LNCaP clone FGC (cell line): ENCODE measurements at places on chromosomes 7 and 10.

DNA sequence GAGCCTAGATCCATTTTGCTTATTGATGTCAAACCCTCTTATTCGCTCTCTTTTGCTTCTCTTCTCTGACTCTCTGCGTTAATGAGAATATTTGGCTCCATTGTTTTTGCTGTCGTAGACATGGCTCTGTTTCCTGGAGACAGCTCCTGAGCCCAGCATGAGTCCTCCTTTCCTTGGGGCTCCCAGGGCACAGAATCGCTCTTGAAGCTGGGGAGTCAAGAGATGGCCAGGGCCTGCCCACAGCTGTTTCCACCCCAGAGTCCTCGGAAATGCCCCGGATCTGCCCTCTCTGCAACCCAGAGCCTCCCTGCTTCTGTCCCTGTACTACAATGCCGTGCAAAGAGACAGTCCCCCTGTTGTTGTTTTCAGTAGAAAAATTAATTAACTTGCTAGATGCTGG, 566.7 kb upstream of the FOXK1 start:
- no peak for DNase-seq

DNA sequence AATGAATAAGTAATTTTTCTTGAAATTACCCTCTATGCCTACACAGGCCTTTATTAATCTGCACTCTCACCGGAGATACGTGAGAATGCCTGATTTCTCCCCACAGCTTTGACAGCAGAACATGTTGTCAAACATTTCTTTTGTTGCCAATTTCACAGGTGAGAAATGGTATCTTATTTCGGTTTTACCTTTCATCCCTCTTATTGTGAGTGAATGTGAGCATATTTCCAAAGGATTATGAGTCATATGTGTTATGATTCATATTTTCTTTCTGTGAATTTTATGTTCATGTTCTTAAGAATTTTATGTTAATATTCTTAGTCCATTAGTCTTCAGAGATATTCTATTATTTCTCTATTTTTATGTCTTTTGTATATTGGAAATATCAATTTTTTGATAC, 965.1 kb downstream of the CCSER2 start:
- DNase-seq, result no peak

DNA sequence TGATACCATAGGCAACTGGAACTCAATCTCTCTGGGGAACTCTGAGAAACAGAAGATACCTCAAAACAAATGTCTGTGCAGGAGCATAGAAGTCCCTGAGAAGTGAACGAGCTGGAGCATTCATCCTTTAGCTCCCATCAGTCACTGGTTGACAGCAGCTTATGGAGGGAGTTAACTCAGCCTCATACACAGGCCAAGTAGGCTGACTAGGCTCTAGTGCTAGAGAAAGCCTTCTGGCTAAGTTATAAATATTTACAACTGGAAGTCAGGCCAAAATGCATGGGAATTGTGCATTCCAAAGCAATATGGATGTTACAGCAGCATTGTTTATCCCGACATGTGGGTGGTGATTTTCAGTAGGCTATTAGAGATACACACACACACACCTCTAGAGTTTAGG, 66.5 kb downstream of the ANK3 start:
- no peak for DNase-seq

GRCh38 chr10:23422003-23422411, 16.9 kb upstream of the OTUD1 start:
- no peak for DNase-seq

- no peak for DNase-seq
Measured at GRCh38 chr10:98196985-98197384, 62.5 kb downstream of the R3HCC1L start.

GRCh38 chr7:32221736-32222135, 151.5 kb upstream of the PDE1C start:
- DNase-seq, result no peak

DNA sequence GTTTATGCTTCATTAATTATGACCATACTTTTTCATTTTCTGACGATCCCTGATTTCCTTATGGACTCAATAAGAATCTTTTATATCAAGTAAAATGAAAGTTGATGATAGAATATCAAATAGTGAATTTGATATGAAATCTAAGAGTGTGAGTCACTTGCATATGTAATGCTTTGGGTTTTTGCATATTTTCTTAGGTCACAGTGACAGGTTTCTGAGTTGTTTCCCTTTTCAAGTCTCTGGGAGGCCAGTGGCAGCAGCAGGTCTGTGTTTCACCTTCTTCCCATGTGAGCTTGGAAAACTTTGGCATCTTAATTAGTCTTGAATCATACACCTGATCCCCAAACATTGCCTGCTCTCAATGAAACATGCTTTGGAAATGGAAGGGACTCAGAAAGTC, 34.7 kb upstream of the GJD4 start:
- no peak for DNase-seq

DNA sequence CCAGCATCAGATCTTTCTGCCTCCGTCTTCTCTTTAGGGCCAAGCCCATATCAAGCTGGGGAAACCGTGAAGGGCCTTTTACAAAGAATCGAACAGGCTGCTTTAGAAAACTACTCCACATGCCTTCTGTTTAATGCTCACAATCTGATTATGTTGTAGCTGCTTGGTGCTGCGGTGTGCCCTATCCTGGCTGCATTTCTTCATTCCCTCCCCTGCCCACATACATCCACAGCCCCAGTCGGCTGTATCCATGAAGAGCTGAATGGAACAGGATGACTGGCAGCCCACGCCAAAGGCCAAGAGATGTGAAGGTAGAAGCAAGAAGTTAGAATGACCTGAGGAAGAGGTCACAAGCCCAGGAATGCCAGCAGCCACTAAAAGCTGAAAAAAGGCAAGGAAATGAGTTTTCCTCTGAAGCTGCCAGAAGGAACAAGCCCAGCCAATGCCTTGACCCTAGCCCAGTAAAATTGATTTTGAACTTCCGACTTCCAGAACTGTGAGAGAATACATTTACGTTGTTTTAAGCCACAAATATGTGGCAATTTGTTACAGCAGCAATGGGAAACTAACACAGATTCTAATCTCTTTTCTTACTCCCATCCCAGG, 22.2 kb downstream of the TAS2R41 start:
- DNase-seq, result no peak

DNA sequence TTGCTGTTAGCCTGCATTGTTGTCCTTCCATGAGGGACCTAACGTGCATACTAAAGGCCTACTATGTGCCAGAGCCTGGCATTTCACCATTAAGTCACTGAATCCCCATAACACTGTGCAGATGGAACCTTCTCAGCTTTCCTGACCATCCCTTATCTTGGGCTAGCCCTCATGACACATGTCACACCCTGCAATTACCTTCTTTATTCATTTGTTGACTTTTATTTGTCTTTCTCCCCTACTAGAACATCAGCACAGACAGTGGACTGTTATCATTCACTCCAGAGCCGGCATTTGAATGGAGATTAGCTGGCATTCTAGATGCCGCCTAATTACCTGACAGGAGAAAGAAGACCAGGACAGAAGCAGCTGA, 471.1 kb upstream of the GALNT17 start:
- no peak for DNase-seq

DNA sequence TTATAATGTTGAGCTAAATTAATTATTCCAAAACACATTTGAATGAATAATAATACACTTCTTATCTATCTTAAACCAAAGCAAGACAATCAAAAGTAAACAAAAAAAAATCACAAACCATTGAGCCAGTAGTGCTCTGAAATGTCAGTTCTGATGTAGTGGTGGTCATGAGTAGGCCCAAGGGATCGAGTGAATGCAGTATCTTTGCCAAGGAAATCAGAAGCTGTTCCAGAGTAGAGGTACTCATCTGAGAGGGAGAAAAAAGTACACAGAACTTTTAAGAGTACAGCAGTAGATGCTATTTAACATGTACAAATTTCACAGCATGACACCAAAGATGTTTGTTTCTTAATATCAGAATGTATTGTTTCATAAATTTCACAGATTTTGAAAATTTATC, 121.5 kb downstream of the SEMA3D start:
- DNase-seq, result no peak

- DNase-seq, result peak; percentile 28
Measured at GRCh38 chr7:154913638-154914307, 89.2 kb downstream of the PAXIP1 start.

DNA sequence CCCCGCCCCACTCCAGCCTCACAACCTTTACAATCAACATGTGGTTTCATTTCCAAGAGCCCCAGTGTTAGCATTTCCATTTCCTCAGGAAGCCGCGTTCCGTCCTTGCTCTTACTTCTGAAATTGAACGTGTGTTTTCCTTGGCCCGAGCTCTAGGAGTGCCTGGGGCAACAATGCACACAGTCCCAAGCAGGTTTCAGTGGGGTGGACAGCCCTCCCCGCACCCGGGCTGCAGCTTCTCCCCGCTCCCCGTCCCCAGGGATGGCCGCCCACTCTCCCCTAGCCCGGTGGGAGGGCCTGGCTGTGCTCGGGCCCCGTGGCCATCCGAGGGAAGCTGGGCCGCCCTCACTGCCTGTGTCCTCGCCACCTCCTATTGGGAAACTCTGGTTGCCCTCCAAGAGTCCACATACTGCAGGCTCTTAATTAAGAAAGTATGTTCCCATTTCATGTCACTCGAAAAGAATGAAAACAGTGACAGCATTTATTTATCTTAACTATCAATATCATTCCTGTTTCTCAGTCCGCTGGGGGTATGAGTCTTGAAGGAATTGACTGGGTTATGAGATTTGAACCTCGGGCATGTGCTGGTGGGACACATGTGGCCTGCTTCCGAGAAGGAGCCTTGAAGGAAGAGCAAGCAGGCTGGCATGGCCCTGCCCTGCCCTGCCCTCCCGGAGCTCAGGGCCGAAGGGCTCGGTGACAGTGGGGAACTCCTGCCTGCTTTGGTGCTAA, 163.8 kb downstream of the GRK5 start:
- DNase-seq, result no peak

GRCh38 chr10:15369256-15370211, 1.6 kb downstream of the FAM171A1 start:
- DNase-seq, result no peak

DNA sequence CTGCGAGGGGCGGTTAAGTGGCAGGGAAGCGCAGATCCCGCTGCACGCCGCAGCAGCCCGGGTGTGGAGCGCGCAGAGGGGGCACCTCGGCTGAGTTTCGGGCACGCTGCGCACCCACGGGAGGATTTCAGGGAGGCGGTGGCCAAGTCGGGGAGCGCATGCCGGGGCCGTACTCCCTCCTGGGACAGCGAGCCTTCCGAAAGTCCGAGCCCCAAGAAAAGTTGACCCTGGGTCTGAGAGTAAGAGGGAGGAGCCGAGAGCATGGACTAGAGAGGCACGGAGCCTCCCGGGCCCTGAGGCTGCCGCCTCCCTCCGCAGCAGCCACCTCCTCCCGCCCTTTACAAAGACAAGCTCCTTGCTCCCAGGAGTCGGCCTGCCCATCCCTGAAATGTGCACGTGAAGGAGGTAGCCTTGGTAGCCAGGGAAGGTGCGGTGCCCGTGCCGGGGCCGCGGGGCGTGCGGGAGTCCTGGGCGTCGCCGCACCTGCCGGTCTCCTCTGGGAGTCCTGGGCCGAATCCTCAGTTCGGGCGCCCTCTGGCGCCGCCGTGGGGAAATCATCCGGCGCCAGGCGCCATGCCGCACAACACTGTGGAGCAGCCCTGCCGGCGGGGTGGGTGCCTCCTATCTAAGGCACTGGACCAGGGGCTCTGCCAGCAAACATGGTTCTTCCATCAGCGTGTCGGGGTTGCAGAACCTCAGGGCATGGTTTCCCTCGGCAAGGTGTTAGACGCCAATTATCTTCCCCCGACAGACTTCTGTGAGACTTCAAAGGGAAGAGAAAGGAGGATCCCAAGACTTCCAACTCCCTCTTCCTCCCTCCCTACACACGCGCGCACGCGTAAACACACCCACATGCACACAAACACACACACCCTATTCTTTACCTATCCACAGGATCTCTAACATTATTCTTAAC, 104.0 kb downstream of the TRIL start:
- peak; percentile 19 for DNase-seq
